ENCODE measurements at places on chromosomes 2 and 18.

DNA sequence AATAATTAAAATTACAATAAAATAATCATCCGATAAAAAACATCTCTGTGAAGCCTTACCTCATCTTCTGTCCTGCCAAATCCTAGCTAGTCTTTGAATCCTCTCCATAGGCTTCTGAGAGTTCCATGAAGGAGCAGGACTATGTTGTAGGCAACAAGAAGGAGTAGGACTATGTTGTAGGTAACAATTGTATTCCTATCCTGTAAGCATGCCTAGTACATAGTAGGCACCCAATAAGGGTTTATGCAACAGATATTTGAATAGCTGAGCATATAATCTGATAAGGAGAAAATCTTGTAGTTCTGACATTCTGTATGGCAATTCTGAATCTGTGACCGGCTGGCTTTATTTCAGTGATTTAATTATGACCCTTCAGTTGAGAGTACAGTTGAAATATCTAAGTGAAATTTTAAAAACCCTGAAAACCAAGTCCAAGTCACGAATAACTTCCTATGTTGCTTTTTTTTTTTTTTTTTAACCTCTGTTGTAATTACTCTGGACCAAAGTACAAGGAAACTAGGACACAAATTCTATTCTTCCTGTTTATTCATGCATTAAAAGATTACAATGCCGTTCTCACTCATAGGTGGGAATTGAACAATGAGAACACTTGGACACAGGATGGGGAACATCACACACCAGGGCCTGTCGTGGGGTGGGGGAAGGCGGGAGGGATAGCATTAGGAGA lies 27.8 kb downstream of the VWA3B start:
- no peak for DNase-seq

- DNase-seq: peak; percentile 48
Measured at GRCh38 chr18:58955738-58956137, 91.1 kb downstream of the ZNF532 start.

- DNase-seq: no peak
Measured at GRCh38 chr18:36427831-36428230, 130.3 kb downstream of the FHOD3 start.

GRCh38 chr18:74739926-74740325 lies 142.3 kb downstream of the ZNF407 start:
- no peak for DNase-seq

- no peak for DNase-seq
Measured at GRCh38 chr18:48785091-48785614, 165.6 kb downstream of the SMAD7 start.

- DNase-seq: no peak
Measured at GRCh38 chr2:96584017-96584416, 47.5 kb downstream of the ARID5A start.
